HCT116 (cell line): ENCODE measurements at places on chromosomes 6 and 20. TPM values are rescaled to one million over a fixed set of nuclear protein-coding genes. Genes with fewer than 3 reads are reported as not detected.
A peak's percentile ranks its signal among the peaks of the same experiment; 100 is the strongest.

DNA sequence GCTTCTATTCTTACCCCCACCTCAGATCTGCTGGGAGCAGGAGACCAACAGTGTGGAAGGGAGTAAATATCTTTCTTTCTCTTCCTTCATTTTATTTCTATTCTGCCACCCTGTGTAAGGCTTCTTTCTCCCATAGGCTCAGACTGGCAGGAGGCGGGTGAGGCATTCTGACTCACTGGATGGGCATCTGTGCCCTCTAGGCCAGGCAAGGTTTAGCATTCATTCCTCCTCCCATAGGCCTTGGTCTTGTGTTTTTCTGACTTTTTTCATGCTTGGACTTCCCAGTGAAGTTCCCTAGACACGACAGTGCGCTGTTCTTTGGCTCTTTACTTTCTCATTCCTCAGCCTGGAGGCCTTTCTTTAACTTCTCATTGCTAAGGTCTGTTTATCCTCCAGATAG is 235.2 kb downstream of the SYNE1 start:
- DNase-seq: peak; percentile 29

The C20orf202 gene
- not detected for total RNA-seq

DNA sequence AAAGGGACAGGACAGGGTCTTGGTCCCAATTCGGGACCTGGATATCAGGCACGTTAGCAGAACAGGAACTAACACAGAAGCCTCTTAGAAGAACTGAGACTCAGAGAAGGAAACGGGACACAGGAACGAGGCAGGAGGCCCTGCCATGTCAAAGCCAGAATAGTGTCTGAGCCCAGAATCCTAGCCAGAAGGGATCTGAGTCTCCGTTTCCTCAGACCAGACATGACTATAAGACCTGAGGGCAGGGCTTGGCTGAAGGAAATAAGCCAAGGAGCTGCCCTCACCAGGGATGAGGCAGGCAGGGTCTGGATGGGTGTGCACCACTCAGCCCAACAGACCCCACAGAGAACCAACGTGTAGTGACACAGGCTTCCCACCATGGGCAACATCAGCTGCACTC is 40.3 kb downstream of the TRERF1 start:
- no peak for DNase-seq

DNA sequence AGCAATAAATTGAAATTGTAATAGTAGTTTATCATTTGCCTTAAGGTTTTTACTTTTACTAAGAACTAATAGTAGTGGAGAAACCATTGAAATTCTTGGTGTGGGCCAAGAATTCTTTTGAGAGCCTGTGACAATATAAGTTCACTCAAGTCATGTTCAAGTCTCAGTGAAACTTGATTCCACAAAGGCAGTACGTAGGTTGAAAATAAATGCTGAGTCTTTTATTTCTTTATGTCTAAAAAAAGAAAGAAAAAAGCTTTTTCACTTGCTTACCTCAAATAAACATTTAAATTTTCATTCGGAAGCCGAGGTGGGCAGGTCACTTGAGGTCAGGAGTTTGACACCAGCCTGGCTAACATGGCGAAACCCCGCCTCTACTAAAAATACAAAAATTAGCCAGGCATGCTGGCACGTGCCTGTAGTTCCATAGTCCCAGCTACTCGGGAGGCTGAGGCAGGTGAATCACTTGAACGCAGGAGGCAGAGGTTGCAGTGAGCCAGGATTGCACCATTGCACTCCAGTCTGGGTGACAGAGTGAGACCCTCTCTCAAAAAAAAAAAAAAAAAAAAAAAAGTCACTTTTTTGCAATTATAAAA is 57.8 kb upstream of the NELFCD start:
- no peak for DNase-seq

The TMEM74B gene
- total RNA-seq: 25.7 TPM

The ARFGEF3 gene
- 3.8 TPM for total RNA-seq

DNA sequence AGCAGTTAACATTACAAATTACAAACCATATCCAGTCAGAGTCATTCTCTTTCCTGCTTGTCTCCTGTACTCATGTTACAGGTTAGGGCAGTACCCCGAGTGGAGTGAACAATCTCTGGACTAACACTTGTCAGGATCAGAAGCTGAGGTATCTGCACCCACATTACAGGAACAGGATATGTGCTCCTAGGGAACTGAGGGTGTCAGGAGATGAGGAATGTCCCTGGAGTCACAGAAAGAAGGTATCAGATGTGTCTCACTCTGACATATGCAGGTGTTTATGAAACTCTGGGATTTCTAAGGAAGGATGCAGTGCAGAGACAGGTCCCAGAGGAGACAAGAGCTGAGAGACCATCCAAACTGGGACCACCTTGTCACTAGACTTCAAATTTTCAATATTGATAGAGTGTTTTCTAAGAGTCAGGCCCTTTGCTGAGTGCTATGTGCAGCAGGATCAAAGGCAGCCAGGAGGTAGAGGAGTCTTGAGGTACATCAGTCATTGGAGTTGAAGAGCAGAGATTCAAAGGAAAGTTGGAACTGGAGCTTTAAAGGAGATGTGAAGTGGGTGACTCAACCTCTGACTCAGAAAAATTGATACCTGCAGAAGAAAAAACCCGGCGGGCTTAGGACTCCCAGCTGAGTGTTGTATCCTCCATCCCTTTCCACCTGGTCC is 12.6 kb downstream of the HLA-DPB1 start:
- peak; percentile 27 for DNase-seq

The NMBR gene
- not detected for total RNA-seq

The POLR3F gene
- total RNA-seq: 11.4 TPM

GRCh38 chr20:10735195-10735949 is 61.6 kb upstream of the JAG1 start:
- DNase-seq: no peak

GRCh38 chr20:54995011-54995410 is 519.6 kb downstream of the DOK5 start:
- DNase-seq: no peak

GRCh38 chr6:63635215-63635587 is 401 bp upstream of the PHF3 start:
- no peak for DNase-seq

DNA sequence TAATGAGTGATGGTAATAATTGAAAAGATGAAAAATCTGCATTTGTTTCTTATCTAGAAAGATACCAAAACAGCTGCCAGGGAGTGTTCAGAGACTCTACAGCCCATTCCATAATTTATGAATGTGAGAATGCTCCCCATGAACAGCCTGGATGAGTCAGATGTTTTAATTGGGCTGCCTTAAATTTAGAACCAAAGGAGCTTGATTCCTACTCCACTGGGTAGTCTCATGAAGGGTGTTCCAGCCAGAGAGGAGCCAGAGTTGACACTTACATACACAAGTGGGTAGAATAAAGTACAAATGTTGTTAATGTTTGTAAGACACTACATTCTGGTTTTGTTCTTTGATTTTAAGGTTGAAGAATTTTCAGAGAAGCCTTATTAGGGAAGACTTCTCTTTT is 158.7 kb upstream of the PRND start:
- DNase-seq: no peak

The ECT2L gene
- total RNA-seq: not detected

- DNase-seq: no peak
These were observed 729.5 kb downstream of the KIF16B start for GRCh38 chr20:15843777-15844176.

The BCAS1 gene
- 0.17 TPM for total RNA-seq

- DNase-seq: no peak
These were observed 242.6 kb downstream of the DOK5 start for GRCh38 chr20:54717983-54718382.

DNA sequence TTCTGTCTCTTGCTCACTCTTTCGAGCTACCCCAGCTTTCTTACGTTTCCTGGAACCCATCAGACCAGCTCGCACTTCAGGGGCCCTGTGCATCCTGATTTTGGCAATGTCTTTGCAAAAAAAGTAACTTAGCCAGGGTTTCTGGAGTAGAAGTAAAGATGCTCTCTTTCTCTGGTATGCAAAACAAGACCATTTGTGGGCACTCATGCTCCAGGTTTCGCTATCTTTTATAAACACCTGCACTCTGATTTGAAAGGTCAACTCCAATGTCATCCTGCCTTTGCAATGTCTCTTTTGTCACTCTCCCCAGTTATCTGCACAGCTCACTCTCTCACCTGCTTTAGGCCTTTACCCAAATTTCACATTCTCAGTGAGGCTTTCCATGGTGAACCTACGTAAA is 869.1 kb downstream of the QKI start:
- DNase-seq: no peak

The CRIP3 gene
- not detected for total RNA-seq

The IRF4 gene
- 1.2 TPM for total RNA-seq

GRCh38 chr20:63028461-63028921 is 21.7 kb upstream of the BHLHE23 start:
- no peak for DNase-seq

GRCh38 chr6:29959467-29959866 is 17.1 kb downstream of the HLA-A start:
- DNase-seq: no peak

GRCh38 chr6:152499931-152500330 is 137.2 kb downstream of the SYNE1 start:
- DNase-seq: no peak

DNA sequence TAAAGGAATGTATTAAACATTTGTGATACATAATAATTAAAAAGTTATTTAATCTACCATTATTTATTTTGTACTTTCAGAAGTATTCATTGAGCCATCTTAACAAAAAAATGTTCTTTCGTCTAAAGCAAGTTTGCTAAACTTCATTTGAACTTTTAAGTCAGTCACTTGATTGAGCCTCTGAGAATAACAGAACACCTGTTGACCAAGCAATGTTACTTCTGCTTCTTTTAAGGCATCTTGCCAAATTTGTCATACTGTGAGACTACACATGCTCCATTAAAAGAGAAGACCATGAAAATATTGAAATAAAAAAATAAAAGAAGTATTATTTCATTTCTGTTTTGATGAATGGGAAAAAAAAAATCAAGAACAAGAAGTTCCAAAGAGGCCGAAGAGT is 141.8 kb upstream of the BMP5 start:
- no peak for DNase-seq

GRCh38 chr6:125639466-125640020 is 109.9 kb upstream of the HEY2 start:
- no peak for DNase-seq

GRCh38 chr6:159973951-159974350 is 5.1 kb downstream of the IGF2R start:
- no peak for DNase-seq

DNA sequence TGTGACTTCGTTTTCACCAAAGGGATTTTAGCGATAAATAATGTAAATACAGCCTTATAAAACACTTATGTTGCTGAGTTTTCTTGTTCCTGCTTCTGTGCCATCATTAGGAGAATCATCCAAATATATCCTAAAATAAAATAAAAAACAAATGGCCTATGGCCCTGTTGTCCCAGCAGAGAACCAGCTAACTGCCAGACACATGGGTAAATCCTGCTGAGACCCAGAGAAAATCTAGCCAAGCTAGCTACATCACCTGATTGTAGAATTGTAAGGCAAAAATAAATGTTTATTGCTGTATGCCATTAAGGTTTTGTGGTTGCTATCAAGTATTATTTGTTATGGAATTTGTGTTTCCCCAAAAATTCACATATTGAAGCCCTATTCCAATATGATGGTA is 631.2 kb upstream of the SYNCRIP start:
- DNase-seq: no peak

- no peak for DNase-seq
These were observed 91.3 kb upstream of the EYA2 start for GRCh38 chr20:46803123-46804020.

- no peak for DNase-seq
These were observed 27.1 kb upstream of the HAO1 start for GRCh38 chr20:7967199-7967844.
